ENCODE measurements at places on chromosomes 13 and 19.

- DNase-seq, result no peak
Measured at GRCh38 chr13:21413013-21413412, 46.1 kb downstream of the ZDHHC20 start.

DNA sequence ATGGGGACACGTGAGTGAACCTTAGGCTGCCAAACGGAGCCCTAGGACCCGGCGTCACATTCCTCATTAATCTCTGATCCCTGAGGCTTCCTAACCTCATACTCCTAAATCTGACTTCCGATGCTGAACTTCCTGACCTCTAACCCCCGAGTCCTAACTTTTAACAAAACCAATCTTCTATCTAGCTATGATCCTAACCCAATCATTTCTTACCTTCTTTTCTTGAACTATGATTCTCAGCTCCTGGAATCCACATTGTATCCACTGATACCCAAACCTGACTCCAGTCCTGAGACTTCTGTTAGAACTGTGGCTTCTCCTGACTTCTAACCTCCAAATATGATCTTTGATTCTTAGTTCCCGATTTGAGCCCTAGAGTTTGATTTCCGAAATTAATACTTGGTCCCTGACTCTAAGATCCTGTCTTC lies 447 bp downstream of the NFKBIB start:
- no peak for DNase-seq

- no peak for DNase-seq
Measured at GRCh38 chr19:2014731-2015607, 545 bp downstream of the BTBD2 start.

GRCh38 chr13:27534981-27535380 lies 84.6 kb upstream of the MTIF3 start:
- DNase-seq, result no peak

GRCh38 chr19:558770-559439 lies 13.5 kb upstream of the BSG start:
- no peak for DNase-seq

- DNase-seq, result no peak
Measured at GRCh38 chr13:59229861-59230260, 933.9 kb downstream of the DIAPH3 start.

DNA sequence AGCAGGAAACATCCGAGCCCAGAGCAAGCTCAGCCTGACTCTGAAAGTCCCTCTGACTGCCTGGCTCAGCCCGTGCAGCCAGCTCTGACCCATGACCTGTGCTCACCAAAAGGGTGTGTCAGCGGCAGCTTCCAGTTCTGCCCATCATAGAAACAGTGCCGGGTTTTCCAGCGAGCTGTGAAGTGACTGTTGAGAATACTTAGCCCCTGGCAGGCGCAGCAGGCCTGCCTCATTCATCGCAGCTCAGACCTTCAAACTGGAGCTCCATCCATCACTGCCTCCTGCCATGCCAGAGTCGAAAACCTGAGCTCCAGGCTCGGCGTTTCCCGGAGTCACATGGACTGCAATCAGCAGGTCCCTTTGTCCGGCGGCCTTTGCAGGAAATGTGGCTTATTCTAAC lies 16.3 kb upstream of the GSX1 start:
- DNase-seq, result no peak

DNA sequence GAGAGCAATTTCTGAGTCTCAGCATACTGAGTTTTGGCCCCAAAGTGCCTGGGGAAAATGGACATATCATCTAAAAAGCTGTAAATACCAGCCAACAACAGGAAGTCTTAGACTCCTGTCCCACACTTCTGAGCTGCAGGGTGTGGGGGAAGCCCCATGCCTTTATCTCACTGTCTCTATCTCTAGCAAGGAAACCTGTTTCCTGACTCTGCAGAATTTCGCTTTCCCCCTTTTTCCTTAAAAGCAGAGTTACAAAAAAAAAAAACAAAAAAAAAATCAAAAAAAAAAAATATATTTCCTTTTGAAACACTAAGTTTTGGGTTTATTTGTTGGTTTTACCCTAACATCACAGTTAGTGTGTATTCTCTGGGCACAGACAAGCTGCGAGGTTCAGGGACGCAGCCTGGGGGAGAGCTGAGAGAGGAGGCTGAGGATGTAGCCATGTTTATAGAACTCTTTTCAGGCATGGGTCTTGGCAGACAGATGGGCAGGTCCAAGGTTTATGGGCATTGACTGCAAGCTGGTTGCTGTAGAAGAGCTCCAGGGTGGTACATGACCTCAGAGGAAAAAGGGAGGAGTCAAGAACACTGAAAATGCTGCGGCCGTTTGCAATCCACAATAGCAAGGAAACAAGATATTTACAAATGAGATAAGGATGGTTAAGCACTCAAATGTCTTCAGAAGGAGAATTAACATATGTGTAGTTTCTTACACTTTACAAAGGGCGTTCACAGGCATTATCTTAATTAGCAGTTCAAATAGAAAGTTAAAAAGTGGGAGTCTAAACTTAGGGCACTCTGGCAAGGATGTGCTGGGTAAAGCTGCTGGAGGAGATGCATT lies 4.9 kb downstream of the MBNL2 start:
- DNase-seq, result no peak

GRCh38 chr13:21625366-21625765 lies 21.4 kb upstream of the MICU2 start:
- no peak for DNase-seq

- no peak for DNase-seq
Measured at GRCh38 chr19:4774136-4774535, 17.4 kb upstream of the FEM1A start.

DNA sequence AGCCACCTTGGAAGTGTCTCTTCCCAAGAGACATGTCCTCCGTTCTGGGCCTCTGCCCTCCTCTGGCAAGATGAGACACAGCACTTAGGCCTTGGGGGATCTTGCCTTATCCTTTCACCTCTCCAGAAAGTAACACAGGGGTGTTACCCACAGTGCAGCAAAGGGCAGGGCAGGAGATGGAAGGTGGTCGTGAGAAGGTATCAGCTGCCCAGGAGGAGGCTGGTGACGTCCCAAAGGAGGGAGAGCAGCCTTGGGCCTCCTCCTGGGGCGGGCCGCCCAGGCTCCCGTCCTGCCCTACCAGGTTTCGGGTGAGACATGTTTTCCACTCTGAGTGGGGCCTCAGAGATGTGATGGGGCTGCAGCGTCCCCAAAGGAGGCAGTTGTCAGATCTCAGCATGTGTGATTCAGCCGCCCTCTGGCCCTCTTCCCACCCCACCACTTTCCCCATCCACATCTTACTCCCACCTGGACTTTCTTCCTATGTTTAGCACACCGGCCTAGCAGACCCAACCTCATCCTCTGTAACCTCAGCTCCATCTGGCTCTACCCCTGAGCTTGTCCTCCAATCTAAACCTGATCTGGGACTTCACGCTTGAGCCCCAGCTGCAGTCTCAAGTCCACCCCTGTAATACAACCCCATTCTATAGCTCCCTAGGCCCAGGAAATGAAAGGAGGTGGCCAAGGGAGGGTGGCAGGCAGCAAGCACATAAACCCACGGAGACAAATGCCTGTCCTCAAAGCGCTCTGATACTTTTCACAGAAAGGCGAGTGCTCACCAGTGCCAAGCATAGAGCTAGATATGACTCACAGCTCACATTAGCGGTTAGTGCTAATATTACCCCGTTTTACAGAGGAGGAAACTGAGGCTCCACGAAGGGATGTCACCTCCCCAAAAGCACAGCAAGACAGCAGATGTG lies 9.3 kb downstream of the POU2F2 start:
- peak; percentile 40 for DNase-seq

GRCh38 chr19:13011653-13012389 lies 16.5 kb downstream of the NFIX start:
- no peak for DNase-seq

DNA sequence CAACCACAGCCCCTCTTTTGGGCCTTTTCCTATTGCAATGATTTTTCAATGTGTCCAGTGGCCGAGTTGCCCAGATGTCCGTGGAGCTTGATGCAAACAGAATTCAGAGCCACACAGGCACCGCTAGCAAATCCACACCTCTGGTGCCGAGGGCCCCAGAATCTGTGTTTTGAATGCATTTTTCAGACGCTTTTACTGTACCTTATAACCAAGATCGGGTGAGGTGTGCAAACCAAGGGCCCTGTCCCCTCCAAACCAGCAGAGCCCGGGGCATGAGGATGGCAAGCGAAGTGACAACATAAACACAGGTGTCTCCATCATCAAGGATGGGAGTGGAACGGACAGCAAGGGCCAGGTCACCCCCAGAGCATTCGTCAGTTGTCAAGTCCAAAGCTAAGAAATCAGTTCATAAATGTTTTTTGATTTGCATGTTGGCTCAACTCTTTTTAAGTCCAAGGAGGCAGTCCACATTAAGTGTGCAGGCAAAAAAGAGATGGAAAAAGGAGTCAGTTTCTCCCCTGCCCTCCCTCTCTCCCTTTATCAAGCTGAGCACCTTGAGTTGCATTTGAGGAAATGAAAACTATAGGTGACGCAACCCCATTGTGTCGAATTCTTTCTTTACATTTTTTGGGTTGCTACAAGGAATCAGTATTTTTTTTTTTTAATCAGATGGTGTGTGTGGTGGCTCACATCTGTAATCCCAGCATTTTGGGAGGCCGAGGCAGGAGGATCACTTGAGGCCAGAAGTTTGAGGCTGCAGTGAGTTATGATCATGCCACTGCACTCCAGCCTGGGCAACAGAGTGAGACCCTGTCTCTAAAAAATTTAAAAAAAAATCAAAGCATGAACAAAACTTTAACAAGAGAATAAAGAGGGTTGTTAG lies 2.9 kb downstream of the CCDC8 start:
- DNase-seq, result no peak

All from activated T-cell treated with anti-CD3 and anti-CD28 coated beads for 1 hour (primary cell).